ENCODE measurements at places on chromosomes 7 and 10.

GRCh38 chr7:3307435-3307834, 6.4 kb downstream of the SDK1 start:
- DNase-seq: no peak

- no peak for DNase-seq
Observed at GRCh38 chr7:90266808-90267207, 21.8 kb downstream of the CFAP69 start.

DNA sequence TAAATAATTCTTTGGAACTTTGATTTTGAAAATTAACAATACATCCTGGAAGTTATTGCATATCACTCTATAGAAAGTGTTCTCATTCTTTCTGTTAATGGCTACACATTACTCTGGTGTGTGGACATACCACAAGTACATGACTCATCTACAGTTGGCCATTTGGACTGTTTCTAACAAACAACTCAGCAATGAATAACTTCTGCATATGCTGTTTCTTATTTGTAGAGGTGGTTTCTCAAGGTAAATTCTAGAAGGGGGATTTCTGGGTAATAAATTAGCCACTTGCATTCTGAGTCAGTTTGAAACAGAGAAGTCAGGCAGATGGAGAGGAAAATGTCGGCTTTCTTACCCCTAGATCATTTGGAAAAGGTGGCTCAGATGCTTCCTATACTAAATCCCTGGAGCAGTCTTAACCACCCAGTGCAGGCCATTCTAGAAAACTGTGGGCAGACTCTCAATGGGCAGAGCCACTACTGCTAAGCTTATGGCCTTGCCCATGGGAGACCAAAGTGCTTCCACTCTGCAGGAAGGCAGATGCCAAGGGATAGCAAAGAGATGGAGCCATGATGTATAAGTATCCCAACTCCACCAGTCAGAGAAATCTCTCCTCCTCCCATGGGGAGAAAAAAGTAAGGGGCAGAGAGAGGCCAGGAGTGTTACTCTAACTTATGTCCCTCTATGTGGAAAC, 194.0 kb upstream of the PLPP4 start:
- no peak for DNase-seq

- DNase-seq: no peak
Observed at GRCh38 chr10:124336186-124336585, 82.5 kb downstream of the OAT start.

GRCh38 chr10:6953271-6953801, 373.3 kb upstream of the PRKCQ start:
- DNase-seq: no peak

GRCh38 chr10:24858288-24859270, 93.8 kb downstream of the PRTFDC1 start:
- DNase-seq: no peak

DNA sequence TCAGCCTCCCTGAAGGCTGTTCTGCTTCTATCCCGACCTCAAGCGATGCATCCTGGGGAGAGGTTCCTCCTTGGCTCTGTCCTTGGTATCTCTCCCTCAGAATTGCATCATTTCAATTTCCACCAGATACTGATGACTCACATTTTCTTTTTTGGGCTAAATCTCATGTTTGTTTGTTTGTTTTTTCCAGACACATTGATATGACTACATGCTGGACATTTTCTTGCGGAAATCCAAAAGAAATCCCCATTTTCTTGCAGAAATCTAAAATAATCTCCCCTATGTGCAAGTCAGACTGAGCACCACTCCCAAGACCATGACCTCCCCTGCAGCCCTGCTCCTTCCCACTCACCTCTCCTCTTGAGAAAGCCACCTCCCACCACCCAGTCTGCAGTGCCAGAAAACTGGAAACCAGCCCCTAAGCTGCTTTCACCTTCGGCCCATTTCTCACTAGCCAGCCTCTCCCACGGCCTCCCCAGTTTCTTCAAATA, 260.2 kb upstream of the PRKCQ start:
- DNase-seq: no peak

GRCh38 chr10:107873007-107873406, 708.5 kb upstream of the SORCS1 start:
- no peak for DNase-seq

DNA sequence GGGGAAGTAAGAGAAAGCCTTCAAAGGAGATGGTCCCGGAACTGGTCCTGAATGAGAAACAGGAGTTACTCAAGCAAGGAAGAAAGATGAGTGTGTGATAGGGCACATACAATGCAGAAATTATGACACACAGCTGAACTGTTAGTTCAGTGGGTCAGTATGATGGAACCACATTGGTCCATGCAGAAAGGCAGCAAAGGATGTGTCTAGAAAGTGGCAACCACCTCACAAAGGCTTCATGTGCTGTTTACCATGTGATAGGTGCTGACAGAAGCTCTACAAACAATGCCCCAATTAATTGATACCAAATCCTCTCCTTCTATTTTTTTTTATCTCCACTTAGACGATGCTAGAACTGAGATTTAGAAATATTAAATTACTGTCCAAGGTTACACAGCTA, 258.3 kb downstream of the RELN start:
- no peak for DNase-seq

GRCh38 chr7:69654849-69655707, 56.8 kb downstream of the AUTS2 start:
- DNase-seq: no peak

GRCh38 chr10:1434202-1434601, 303.1 kb downstream of the ADARB2 start:
- DNase-seq: no peak

- DNase-seq: no peak
Observed at GRCh38 chr10:125840955-125841354, 17.6 kb downstream of the BCCIP start.

DNA sequence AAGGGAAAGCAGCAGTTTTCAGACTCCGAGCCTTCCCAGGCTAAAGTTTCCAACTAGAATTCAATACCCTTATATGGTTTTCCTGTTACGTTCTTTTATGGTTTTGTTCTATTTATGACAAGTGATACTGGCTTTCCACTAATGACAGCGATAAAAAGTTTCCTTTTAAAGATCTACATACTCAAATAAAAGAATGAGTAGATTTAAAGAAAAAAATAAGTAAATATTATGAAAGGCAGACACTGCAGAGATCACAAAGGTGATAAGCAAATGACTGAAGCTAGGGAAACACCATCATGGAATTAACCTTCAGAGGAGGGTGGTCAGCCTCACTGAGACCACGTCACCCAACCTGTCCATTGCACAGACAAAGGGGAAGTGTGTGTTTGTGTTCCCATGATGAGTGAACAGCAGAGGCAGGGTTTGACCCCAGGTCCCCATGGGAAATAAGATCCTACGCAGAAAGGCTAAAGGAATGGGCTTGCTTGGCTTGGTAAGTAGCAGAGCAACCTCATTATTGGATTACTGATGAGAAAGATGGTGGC, 4.0 kb downstream of the VSIR start:
- DNase-seq: no peak

DNA sequence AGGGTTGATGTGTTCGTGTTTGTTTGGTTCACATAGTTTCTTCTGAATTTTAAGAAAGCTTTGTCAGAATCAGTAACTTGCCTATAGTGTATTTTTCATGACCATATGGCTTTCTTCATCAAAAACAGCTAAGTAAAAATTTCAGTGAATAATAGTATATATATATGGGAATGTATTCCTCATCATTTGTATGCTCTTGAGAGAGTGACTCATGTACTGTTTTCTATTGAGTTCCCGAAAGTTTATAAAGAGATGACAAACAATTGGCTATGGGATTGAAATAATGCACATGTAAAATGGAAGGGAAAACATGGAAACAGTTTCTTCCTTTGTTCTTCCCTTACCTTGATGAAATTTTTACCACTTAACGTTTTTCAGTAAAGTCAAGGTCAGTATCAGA, 56.4 kb downstream of the KAT6B start:
- no peak for DNase-seq

- DNase-seq: no peak
Observed at GRCh38 chr10:118504467-118505205, 90.8 kb downstream of the PRLHR start.

GRCh38 chr10:117334926-117335325, 40.3 kb downstream of the PDZD8 start:
- DNase-seq: no peak

- no peak for DNase-seq
Observed at GRCh38 chr7:71784180-71784579, 628.0 kb downstream of the CALN1 start.

DNA sequence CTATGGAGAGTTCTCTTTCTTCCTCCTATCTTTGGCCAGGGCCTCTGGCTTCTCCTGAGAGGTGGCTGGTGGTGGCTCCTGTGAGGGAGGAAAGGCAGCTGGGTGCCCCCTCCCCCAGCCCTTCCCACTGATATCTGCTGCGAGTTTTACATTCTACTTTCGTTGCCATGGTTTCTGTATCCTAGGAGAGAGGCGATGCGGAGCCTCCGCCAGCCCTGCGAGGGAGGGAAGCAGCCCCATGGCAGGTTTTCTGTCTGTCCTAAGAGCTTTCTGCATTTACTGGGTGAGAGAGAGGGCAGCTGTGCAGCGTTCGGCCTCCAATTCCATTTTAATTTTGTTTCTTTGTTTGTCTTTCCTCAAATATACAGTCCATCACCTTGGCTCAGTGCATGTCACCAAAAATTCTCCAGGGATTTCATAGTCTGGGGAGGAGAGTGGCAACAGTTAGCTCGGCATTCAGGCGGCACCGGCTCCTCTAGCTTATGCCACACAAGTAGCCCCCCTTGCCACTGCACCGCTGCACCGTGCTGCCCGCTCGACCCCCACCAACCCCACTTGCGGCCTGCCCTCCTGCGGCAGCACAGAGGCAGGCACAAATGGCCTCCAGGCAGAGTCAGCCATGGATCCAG, 20.4 kb downstream of the DNAJB12 start:
- no peak for DNase-seq

GRCh38 chr7:148287538-148287937, 303.0 kb upstream of the C7orf33 start:
- DNase-seq: no peak

DNA sequence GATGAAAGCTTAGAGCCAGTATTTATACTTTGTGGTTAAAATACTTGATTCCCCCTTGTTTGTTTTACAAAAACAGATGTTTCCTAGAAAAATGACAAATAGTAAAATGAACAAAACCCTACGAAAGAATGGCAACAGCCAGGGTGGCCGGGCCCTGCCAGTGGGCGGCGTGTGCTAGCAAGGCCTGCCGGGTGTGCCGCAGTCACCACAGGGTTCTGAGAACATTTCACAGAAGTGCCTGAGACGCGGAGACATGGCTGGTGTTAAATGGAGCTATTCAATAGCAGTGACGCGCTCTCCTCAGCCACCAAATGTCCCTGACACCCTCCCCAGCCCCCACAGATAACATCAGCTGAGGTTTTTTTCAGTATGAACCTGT, 14.5 kb downstream of the GPR146 start:
- DNase-seq: no peak

- no peak for DNase-seq
Observed at GRCh38 chr10:65950075-65950474, 975.8 kb upstream of the LRRTM3 start.

- DNase-seq: no peak
Observed at GRCh38 chr7:127807340-127807739, 155.3 kb downstream of the SND1 start.

DNA sequence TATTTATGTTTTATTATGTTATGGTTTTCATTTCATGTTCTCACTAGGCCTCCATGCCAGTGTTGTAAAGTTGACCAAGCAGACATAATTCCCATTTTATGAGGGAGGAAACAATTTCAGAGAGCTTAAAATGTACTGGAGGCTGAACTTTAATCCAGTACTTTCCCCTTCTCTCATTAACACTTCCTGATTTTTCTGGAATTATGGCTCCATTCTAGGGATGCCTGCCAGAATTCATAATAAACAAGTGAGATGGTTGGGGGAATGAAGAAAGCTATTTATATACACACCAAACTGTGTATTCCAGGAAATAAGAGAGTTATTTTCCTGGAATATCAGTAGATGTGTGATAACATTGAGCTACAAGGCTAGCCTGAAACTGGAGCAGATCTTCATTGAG, 6.9 kb downstream of the TMEM236 start:
- DNase-seq: no peak

DNA sequence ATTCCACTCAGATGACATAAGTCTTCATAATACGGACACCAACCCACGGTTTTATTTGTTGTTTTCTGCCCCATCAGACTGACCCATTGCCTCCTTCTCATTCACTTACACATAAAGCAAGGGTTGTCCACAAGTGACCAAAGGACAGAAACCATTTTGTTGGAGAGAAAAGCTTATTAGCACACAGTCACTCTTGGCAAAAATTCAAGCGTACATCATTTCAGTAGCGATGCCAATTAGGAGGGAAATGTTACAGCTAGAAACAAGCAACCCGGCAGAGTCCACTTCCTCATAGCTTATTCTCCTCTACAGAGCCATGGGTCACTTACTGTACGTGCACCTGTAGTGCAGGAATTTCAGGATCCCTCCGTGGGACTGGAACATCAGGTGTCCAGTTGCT, 23.0 kb downstream of the ABLIM1 start:
- DNase-seq: no peak

DNA sequence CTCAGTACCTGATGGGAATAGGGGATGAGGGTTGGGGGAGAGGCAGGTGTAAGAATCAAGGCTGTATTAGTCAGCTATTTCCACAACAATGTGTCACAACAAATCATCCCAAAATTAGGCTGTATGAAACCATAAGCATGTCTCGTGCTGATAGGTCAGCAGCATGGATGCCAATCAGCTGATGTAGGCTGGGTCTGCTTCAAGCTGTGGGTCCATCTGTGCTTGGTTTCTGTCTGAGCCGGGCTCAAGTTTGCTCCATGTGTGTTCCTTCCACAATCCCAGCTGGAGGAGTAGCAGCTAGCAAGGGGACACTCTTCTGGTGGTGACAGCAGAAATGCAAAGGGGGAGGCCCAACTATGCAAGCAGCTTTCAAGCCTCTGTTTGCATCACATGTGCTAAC, 97.9 kb upstream of the ZNF746 start:
- peak; percentile 4 for DNase-seq

DNA sequence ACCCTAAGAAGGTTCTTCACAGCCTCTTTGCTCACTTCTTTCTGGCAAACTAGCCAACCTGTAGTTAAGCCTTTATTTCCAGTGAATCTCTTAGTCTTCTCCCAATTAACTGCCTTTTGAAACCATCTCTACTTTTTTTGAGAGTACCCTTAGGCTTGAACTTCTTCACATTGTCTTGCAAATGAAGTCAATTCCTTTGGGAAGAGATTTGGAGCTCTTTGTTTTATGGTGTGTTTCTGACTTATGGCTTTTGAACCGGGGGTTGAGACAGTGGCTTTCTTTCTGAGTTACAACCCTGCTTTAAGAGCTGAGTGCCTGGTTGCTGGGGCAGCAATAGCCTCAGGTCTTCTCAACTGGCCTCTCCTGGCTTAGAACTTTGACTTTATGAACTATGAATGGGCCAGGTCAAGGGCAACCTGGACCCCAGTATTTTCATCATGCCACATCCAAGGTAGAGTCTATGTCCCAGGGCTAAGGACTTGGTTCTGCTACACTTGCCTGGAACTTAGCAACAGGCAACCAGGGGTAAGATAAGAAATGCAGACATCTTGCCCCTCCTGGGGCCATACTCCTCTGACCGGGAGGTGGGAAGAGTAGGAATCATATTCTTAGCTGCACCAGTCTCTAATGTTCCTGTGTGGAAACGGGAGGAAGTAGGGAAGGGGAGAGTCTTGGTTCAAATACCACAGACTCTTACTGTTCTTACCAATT, 53.0 kb downstream of the SP4 start:
- DNase-seq: no peak
